Activated T-helper 1 cell treated with anti-CD3 and anti-CD28 coated beads, Interleukin-12 subunit alpha, Interleukin-12 subunit beta, Interleukin-2, Interleukin-4 antibody, amounts not matched to agents 30 ng/mL and 10 ng/mL and 1 ng/mL, durations not matched to agents 14 hours and 24 hours and 36 hours (primary cell): ENCODE measurements at places on chromosomes 5 and 9. TPM values are rescaled to one million over a fixed set of nuclear protein-coding genes. Genes with fewer than 3 reads are reported as not detected.
A peak's percentile ranks its signal among the peaks of the same experiment; 100 is the strongest.

DNA sequence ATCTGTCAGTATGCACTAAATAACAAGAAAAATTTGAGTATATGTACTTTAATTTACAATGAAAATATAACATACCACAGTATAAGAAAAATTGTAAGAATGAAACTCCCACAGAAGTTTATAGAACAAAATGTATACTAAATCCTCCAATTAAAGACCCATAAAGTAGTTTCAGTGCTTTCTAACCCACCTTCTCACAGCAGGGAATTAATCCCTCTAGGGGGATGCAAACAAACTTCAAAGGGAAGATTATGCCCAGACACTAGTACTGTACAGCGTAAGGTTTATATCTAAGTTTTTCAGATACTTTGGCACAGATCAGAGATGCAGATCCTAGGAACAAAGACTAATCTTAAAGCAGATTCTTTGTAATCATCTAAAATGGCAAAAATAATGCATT is 57.2 kb downstream of the DENND1A start:
- DNase-seq = no peak

- no peak for DNase-seq
Observed at GRCh38 chr9:33690143-33690933, 105.0 kb upstream of the PRSS3 start.

GRCh38 chr9:125110464-125110863 is 32.9 kb downstream of the SCAI start:
- no peak for DNase-seq

GRCh38 chr9:126665644-126666035 is 51.9 kb downstream of the LMX1B start:
- no peak for DNase-seq

GRCh38 chr5:58875599-58875998 is 292.7 kb downstream of the RAB3C start:
- no peak for DNase-seq

DNA sequence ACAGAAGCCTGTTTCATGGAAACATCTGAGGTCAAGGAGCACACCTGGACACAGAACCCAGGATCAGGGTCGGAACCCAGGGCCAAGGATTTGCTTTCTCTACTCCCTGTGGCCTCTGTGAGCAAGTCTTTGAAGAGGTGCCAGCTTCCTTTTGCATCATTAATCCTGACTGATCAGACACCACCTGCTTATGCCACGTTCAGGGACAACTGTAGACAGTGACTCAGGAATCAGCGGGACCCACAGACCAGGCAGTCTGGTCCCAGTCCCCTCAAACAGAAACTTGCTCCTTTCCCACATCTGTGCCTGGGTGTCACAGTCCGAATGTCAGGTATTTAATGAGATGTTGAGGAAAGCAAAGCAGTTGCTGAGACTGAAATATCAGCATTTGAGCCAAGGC is 154.8 kb downstream of the SGCD start:
- no peak for DNase-seq

- DNase-seq = peak; percentile 6
Observed at GRCh38 chr9:5671711-5672353, 42.9 kb downstream of the RIC1 start.

DNA sequence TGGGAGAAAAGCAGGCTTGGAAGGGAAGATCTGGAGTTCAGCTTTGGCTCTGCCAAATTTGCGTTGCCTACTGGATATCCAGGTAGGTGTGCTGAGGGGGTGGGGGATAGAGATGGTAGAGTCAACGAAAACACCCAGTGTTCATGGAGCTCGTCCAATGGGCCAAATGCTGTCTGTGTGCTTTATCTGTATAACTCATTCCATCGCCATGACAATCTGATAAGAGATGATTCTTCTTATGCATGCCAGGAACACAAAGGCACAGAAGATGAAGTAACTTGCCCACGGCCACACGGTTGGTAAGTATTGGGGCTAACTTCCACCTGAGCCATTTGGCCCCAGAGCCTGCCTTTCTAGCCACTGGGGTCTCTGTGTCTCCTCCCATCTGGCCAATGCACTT is 53.2 kb downstream of the BOD1 start:
- no peak for DNase-seq

GRCh38 chr5:56908942-56909293 is 478 bp upstream of the SETD9 start:
- DNase-seq = no peak

GRCh38 chr5:74865804-74866595 is at the start of gene FAM169A:
Gene FAM169A (minus strand): TSS chr5:74866387. CDS start chr5:74841676, 24,711 bp downstream.
- DNase-seq = peak; percentile 19

DNA sequence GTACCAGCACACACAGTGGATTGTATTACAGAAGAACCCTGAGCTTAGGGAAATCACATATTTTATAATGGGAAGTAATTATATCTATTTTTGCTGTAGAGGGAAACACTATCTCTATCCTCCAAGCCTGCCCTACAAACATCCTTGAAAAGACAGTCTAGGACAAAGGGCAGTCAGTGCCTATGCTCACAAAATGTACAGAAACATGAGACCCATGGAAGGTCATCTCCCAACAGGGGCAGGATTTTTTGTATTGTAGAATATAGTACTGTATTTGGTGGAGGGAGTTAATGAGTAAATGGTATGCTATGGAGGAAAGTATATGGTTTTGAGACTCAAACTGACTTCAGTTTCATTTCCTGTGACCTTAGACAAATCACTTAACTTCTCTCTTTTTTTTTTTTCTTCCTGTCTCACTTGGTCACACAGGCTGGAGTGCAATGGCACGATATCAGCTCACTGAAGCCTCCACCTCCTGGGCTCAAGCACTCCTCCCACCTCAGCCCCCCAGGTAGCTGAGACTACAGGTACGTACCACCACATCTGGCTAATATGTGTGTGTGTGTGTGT is 5.8 kb upstream of the RAB14 start:
- DNase-seq = no peak

GRCh38 chr5:72525816-72526215 is 18.6 kb upstream of the ZNF366 start:
- DNase-seq = no peak

DNA sequence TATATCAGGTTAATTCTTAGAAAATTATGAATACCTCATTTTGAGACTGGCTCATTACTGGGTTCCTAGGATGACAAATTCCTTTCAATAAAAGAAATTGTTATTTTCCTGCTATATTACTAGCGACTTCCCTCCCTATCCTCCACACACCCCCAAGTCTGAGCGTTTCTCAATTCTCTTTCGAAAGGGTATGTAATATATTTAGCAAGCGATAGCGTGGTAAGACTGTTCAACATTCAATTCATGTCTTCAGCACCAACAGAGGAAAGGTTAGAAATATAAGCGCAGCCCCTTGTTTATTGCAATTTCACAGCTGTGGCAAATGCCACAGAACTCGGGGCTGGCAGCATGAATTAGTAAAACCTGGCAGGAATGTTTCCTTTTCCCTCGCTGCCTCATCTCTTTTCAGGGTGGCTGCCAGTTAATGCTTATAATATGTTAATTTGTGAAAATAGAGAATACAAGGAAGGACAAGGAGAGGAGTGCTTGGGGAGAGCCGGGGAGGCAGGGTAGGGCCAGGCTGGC is 152.7 kb upstream of the TBCA start:
- DNase-seq = no peak

- DNase-seq = no peak
Observed at GRCh38 chr9:106639873-106640568, 222.9 kb upstream of the ZNF462 start.

- no peak for DNase-seq
Observed at GRCh38 chr9:121225240-121225639, 23.6 kb upstream of the RAB14 start.

- DNase-seq = no peak
Observed at GRCh38 chr5:1079486-1079885, 32.4 kb downstream of the SLC12A7 start.

DNA sequence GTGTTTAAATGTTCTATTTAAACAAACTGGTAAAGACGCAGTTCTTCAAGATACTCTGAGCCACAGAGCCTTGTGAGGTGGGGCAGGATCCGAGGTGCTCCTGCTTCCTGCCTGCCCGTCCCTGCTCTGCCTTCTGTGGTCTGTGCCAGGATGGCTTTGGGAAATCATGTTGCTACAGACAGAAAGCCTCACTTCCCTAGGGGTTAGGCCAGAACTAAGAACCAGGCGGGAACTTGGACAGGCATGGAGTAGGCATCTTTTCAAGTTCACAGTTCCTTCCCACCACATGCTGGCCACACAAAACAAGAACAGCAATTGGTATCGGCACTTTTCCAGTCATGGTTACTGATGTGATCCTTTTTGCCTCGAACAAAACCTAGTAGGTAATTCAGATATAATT is 67.7 kb upstream of the SPOCK1 start:
- no peak for DNase-seq

- no peak for DNase-seq
Observed at GRCh38 chr9:132582276-132582785, at the start of gene BARHL1. Gene BARHL1 (plus strand): TSS chr9:132582606. CDS start chr9:132582798, 192 bp downstream.

DNA sequence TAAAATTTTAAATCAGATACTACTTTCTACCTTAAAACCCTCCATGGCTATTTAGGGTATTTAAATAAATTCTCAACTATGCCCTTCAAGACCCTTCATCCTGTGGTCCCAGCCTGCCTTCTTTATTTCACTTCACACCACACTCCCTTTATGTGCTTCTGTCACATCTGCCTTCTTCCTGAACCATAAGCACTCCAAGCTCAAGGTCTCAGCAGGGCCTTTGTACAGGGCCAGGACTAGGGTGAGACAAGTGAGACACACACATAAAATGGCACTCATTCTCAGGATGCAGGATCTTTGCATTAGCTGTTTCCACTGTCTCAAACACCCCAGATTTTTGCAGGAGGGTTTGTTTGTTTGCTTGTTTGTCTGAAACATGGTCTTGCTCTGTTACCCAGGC is 7.6 kb downstream of the ITK start:
- no peak for DNase-seq

DNA sequence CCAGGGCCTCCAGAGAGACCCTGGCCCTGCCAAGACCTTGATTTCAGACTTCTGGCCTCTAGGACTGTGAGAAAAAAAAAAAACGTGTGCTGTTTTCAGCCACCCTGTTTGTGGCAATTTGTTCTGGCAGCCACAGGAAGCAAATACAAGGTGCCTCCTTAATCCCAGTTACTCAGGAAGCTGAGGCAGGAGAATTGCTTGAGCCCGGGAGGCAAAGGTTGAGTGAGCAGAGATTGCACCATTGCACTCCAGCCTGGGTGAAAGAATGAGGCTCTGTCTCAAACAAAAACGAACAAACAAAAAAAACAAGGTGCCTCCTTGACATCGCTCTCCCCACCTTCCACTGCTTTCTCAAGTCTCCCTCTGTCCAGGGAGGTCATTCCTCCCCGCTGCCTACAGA is 98.0 kb downstream of the GABBR2 start:
- no peak for DNase-seq

- DNase-seq = peak; percentile 72
Observed at GRCh38 chr9:135926402-135927194, 19.3 kb upstream of the CAMSAP1 start.

DNA sequence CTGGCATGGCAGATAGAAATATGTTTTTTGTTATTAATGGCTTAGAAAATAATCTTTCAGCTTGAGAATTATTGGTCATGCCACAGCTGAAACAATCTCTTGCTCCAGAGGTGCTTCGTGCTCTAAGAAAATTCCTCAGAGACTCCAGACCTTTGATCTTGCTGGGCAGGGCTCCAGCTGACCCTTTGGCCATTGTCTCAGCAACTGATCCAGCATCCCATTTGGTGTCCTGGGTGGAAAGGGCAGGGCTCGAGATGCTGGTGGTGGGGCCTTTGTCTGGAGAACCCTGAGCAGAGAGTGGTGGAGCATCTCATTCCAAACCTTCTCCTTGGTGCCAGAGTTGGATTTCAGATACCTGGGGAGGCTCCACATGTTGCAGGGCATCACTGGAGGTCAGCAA is 43.2 kb upstream of the PIK3R1 start:
- no peak for DNase-seq

- no peak for DNase-seq
Observed at GRCh38 chr5:172766287-172767108, 4.5 kb downstream of the DUSP1 start.

DNA sequence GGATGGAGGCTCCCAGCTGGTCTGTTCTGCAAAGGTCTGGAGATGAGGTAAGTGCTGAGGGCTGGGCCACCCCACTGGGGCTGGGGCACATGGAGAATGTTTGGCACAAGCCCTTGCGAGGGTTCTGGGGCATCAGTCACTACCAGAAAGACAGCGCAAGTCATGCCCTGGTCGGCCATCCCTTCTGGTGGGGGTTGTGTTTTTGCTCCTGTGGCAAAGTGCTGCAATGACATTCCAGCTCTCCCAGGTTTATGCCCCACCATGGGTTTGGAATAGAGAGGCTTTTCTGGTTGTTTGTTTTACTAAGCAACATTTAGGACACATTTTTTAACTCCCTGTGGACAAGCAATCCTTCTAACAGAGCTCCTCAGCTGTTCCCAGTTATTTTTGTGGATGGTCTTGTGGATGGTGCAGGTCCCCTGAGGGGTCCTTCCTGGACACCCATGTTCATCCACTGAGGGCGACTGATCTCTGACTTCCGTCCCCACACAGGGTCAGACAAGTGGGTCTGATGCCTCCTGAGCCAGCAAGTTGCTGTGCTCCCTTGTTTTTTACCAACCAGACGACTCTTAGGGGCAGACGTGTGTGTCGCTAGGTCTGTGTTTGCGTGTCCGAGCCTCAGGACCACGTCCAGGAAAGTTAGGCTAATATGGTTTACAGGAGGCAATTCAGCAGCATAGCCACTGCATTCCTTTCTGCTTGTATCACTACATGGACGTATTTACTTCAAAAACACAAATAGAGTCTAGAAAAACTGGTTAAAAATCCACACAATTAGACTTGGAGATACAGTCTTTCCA is 64.9 kb upstream of the ECM2 start:
- no peak for DNase-seq

GRCh38 chr5:54869691-54870090 is 115.7 kb downstream of the ESM1 start:
- DNase-seq = no peak

DNA sequence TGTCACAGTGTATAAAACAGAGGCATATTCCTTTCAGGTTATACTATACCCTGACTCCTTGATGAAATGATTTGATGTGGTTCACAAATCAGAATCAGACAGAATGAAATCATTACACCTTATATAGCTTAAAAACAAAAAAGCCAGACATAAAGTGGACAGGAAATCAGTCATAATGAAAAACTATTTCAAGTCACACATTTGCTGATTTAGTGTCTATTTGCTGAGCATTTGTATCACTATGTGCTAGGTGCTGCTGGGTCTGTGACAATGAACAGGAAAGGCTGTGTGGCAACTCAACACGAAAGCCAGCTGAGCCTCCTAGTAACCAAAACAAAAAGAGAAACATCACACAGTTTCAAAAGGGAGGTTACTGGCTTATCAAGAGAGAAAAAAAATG is 194.0 kb downstream of the EFNA5 start:
- peak; percentile 19 for DNase-seq

Gene PCDHB5
- not detected in 2 replicates for total RNA-seq

Gene BARX1
- total RNA-seq = 0.15 and 0.21 TPM in 2 replicates

Gene PLEKHG4B
- not detected in 2 replicates for total RNA-seq

Gene CTNND2
- not detected in 2 replicates for total RNA-seq

Gene CTXN3
- total RNA-seq = not detected in 2 replicates

Gene LHX3
- not detected in 2 replicates for total RNA-seq

Gene GFI1B
- total RNA-seq = not detected in 2 replicates

Gene RANBP17
- not detected in 2 replicates for total RNA-seq

Gene TRPM3
- not detected in 2 replicates for total RNA-seq

Gene GCNT1
- total RNA-seq = 11.6 and 13.1 TPM in 2 replicates

Gene PLCXD3
- total RNA-seq = not detected in 2 replicates

Gene MTAP
- 55.5 and 62.2 TPM in 2 replicates for total RNA-seq

Gene ZCCHC10
- 37.6 and 41.7 TPM in 2 replicates for total RNA-seq
